ENCODE measurements at places on chromosomes 6 and 20.

DNA sequence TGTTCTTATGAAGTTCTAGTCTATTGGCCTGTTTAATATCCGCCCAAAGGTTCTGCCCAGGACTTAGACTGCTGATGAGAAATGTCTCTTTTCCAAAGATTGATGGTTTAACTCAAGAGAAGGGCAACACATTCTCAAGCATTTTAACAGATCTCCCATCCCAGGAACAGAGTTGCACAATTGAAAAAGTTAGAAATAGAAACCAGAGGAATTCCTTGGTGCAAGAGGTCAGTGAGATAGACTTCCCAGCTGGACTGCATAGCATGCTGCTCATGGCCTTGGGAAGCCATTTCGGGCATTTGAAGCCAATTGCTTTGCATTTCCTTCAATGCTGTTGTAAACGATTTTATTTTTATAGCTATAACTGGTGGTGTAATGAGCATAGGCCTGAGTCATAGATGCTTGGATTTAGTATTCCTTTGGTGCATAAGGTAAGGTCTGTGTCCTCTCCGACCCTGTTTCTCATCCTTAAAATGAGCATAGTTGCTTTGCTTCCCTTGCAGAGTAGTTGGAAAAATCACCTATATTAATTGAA lies 292.2 kb upstream of the JAG1 start:
- no peak for DNase-seq

DNA sequence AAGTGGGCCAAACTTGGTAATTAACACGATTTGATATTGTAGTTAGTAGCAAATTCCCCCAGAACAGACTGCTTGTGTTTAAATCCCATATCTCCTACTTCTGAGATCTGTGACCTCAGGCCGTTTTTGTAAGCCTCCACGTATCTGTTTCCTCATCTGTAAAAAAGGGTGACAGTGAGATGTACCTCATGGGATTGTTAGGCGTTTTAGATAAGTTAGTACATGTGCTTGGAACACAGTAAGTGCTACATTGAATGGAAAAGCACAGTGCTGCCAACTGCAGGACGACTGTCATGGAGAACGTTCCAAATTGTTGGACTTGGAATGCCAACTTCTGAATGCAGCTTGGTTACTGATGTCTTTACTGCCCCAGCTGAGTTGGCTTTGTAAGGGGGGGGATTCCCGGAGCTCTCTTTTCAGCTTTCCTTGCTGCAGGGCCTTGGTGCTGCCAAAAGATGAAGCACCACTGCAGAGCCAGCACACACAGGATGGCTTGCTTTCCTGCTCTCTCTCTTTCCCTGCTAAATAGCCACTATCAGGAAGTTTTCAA lies 108.6 kb downstream of the OPN5 start:
- peak; percentile 16 for DNase-seq

DNA sequence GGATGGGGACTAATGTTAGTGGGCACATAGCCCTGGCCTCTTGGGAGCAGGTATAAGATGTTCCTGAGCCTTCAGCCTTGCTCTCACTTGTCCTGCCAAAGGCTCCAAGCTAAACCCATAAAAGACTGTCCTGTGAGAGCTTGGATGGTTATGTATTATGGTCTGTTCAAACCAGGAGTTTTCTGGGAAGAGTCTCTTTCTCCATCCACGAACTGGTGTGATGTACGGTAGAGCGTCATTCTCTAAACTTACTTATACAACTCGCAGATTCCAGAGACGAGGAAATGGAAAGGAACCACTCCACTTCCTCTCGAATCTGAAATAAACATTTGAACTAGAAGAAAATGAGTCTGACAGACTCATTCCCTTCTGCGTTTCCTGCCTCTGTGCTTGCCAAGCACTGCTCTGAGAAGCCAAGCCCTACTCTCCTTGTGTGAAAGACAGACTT lies 5.3 kb downstream of the SOBP start:
- DNase-seq = peak; percentile 45

GRCh38 chr20:41395667-41396664 lies 29.3 kb upstream of the EMILIN3 start:
- DNase-seq = no peak

DNA sequence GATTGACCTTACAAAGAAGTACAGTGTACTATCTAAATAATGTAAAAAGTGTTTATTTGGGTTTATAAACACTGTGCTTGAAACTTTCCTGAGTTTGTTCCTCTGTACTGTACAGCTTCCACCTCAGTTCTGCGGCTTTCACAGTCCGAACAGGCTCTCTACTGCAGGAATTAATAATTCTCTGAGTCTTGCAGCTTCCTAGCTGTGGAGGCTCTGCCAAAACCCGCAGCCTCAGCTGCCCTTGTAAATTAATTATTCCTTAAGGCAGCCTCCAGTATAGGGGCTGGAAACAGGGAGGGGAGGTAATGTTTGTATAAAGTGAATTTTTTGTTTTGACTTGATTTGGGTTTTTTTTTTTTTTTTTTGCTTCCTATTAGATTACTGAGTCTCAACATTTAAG lies 19.2 kb downstream of the TSPYL4 start:
- no peak for DNase-seq

- DNase-seq = no peak
These were observed 87.8 kb downstream of the L3MBTL3 start for GRCh38 chr6:130105996-130106704.

GRCh38 chr6:166705069-166705468 lies 78.0 kb upstream of the RPS6KA2 start:
- DNase-seq = no peak

DNA sequence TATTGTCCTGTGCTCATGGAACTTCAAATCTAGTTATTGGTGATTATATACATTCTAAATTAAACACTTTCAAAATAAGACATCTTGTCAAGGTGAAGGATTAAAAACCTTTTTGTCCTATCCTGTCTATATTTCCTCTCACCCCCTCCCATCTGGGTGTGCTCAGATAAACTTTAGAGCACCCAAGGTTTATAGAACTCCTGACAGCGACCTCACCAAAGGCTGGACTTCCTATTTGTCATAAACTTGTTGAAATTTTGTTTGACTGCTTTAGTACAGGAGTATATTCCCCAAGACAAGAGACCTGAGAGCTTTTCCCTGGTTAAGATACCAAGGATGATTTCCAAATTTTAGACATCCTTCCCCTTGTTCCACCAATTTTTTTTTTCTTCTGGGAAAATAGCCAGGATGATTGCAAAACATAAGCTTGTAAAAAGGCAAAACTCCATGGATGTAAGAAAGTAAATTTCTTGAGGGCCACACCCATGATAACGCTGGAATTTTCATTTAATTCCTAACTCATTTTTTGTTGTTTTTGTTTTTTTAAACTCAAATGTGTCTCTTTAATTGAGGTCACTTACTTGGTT lies 33.0 kb downstream of the CARMIL1 start:
- no peak for DNase-seq

DNA sequence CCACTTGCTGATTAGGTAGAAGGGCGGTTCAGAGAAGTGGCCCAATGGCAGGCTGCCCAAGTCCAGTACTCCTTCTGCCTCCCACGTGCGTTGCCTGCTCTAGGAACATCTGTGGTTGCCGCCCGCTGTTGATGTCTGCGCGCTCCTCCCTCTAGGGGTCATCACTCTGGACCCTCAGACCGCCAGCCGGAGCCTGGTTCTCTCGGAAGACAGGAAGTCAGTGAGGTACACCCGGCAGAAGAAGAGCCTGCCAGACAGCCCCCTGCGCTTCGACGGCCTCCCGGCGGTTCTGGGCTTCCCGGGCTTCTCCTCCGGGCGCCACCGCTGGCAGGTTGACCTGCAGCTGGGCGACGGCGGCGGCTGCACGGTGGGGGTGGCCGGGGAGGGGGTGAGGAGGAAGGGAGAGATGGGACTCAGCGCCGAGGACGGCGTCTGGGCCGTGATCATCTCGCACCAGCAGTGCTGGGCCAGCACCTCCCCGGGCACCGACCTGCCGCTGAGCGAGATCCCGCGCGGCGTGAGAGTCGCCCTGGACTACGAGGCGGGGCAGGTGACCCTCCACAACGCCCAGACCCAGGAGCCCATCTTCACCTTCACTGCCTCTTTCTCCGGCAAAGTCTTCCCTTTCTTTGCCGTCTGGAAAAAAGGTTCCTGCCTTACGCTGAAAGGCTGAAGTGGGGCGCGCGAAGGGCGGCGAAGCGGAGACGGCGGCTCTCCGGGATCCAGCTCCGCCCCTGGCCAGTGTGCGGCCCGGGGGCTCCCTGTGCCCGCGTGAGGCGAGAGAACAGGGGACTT lies 8.5 kb downstream of the TRIM15 start:
- DNase-seq = no peak

GRCh38 chr20:56222945-56223344 lies 25.6 kb upstream of the MC3R start:
- no peak for DNase-seq

GRCh38 chr6:16437984-16438383 lies 199.6 kb downstream of the GMPR start:
- DNase-seq = no peak

GRCh38 chr20:51507216-51508036 lies 35.1 kb downstream of the NFATC2 start:
- DNase-seq = no peak

- peak; percentile 11 for DNase-seq
These were observed 38.1 kb upstream of the CD83 start for GRCh38 chr6:14079433-14079832.

GRCh38 chr6:35341557-35341956 lies 801 bp upstream of the PPARD start:
- no peak for DNase-seq

- no peak for DNase-seq
These were observed 210.0 kb upstream of the SNX9 start for GRCh38 chr6:157613011-157613522.

GRCh38 chr6:165448210-165448609 lies 138.8 kb upstream of the C6orf118 start:
- DNase-seq = no peak

- no peak for DNase-seq
These were observed 211.3 kb downstream of the PTPRT start for GRCh38 chr20:42978184-42978974.

DNA sequence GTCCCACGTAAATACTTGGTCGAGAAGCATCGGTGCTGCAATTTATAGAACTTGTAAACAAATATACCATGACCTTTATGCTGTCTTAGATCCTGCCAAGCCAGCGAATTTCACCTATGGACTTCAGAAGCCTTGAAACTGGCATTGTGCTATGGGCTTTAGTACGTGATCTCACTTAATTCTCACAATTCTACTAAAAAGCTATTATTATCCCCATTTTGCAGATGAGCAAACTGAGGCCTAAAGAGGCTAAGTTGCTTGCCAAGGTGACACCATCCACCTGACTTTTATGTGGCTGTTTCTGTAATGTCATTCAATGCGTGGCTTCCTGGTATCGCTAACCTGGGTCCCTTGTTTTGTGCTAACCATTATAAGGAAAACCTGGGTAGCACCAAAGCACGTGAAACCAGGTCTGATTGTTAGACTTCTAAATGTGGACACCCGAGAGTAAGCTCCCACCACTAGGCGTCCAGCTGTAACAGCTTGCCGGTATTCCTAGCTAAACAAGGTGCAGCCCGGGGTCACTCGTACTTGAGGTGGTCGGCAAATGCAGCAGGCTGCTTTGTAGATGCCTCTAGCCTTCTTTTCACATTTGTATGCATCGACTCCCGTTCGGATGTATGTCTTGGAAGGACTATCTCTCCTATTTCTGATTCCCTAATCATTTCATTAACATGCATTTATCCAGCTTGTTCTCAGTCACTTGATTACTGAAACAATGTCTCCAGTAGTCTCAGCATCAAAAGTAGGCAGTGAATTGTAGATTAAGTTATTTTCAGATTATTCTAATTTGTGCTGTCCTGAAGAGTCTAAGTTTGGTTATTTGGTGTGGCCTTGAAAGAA lies 1.1 kb downstream of the SYNJ2 start:
- no peak for DNase-seq

- DNase-seq = no peak
These were observed 93.0 kb upstream of the CEP85L start for GRCh38 chr6:118744261-118744941.

DNA sequence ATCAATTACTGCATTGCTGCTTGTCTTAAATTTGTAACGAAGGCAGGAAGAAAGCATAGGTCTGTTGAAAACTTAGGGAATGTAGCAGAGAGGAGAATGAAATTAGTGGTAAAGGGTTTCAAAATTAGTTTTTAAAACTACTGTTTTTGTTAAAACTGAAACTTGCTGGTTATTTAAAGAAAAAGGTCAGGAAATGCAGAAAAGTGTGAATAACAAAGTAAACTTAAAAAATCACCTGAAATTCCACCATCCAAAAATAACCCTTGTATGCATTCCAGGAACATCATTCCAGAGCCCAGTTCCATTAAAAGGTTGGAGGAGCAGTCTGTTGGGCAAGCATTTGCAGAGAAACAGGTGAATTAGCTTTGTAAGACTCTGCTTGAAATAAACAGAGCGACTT lies 3.1 kb upstream of the MOXD1 start:
- no peak for DNase-seq

- no peak for DNase-seq
These were observed 14.6 kb downstream of the PRDM1 start for GRCh38 chr6:106100755-106101154.

DNA sequence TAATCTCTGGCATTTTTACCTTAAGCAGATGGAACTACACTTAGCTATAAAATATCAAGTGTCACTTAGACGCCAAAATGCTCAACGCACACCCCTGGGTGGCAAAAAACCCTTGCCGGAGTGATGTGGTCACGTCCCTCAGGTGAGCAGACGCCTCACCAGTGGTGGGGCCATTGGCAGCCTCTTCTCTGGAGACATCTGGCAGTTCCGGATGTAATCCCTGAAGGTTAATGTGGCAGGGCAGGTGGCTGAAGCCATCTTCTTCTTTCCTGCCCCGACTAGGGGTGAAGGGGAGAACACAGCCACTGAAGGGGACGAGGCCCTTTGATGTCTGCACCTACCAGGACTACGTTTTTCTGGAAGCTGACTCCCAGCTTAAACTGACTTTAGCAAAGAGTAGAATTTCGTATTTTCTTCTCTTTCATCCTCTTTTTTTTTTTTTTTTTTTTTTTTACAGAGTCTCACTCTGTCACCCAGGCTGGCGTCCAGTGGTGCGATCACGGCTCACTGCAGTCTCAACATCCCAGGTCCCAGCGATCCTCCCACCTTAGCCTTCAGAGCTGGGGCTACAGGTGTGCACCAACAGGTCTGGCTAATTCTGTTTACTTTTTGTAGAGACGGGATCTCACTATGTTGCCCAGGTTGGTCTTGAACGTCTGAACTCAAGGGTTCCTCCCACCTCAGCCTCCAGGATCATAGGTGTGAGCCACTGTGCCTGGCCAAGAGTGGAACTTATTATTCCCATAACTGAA lies 152.1 kb downstream of the TTLL2 start:
- no peak for DNase-seq

- no peak for DNase-seq
These were observed 261.4 kb upstream of the IRAK1BP1 start for GRCh38 chr6:78605909-78606446.

- no peak for DNase-seq
These were observed 23.0 kb upstream of the MYLIP start for GRCh38 chr6:16105854-16106253.

GRCh38 chr6:42260972-42261371 lies 43.3 kb upstream of the MRPS10 start:
- DNase-seq = no peak

GRCh38 chr6:53888931-53889330 lies 94.1 kb downstream of the LRRC1 start:
- DNase-seq = no peak

DNA sequence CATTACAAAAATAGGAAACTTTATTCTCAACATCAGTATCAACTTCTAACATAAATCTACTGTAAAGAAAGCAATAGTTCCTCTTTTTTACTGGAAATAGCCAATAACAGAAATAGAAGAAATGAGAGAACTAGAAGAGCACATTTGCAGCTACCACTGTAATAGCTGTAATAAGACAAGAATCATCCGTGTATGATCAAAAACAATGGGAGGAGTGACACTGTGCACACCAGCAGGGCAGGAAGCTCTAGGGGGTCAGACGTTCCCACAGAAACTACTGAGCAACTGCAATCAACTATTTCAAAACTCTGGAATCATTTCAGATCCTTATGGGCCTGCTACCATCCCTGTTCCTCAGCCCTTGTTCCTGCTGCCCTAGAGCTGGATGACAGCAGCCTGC lies 43.7 kb downstream of the NINL start:
- DNase-seq = no peak

Measured in Ammon's horn (tissue), 1 donor.